Fibroblast of skin of right biceps (primary cell): ENCODE measurements at places on chromosomes 3 and 15.

DNA sequence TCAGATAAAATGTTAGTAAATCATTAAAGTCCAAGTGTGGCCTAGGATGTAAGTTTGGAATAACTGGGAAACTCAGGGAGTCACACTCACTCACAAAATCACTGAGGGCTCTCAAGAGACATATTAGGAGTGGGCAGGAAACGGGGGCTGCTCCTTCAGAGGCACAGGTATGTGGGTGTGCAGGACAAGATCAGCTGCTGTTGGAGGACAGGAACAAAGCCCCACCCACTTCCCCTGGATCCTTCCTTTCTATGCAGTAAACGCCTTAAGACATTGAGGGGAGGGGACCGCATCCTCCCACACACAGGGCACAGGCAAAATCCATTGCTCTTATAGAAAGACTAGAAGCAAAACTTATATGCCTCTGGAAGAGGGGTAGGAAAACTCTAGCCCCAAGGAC is 30.2 kb downstream of the TM2D3 start:
- DNase-seq, result no peak

DNA sequence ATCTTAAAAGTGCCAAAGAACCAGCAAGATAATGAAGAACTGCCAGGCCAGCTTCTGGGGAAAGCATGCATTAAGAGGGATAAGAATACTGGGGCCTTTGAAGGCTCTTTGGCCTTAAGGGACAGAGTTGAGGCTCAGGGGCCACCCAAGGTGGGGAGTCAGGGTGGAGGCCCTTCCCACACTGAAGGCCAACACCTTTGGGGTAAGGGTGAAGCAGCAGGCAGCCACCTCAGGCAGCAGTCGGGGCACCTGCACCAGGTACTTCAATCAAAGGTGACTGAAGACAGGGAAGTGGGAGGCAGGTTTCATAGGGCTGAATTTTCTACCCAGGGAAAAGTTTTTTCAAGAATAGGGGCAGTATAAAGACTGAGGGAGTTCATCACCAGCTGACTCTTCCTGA is 87.7 kb upstream of the KLF13 start:
- no peak for DNase-seq

GRCh38 chr15:64337761-64338160 is 18.2 kb downstream of the CSNK1G1 start:
- DNase-seq, result no peak

DNA sequence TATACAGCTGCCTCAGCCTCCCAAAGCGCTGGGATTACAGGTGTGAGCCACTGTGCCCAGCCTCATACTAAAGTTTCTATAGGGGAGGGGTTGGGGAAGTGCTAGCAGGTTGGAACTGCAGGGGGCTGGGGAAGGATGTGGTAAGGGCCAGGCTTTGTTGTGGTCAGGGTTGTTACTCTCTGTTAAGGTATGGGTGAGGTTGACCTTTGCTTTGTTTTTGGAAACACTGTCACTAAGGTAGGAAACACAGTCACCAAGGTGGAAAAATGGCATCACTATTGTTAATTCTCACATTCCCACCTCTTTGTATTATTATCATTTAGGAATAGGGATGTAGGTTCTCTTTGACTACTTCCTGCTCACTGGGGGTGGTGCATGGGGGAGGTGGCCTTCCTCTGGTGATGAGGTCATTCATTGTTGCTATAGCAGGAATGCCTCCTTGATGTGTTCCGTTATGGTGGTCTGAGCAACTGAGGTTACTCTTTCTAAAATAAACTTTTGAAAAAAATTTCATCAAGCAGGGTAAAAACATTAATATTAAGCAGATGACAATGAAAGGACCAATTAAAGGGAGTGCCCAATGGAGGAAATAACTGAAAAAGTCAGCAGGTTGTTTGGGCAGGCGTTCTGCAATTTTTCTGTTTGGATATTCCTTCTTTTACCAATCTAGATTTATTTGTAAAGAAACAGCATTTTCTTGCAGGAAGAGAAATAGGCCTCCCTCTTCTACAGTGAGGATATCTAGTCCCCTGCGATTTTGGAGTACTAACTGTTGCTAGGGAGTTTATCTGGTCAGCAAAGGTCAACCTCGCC is 150.5 kb downstream of the WDR76 start:
- DNase-seq, result no peak

- DNase-seq, result no peak
These were observed 170.4 kb downstream of the FHIT start for GRCh38 chr3:61080737-61081445.

DNA sequence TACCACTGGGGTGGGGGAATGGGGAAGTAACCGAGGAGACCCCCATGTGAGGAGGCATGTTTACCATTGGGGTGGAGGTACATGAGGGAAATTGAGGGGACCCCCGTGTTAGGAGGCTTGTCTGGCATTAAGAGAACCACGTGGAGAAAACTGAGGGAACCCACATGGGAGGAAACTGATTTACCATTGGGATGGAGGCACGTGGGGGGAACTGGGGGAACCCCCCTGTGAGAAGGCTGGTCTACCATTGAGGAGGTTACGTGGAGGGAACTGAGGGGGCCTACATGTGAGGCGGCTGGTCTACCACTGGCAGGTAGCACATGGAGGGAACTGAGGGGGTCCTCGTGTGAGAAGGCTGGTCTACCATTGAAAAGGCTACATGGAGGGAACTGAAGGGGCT is 159.4 kb downstream of the FBLN2 start:
- no peak for DNase-seq

- DNase-seq, result peak; percentile 17
These were observed 197.4 kb upstream of the RGMA start for GRCh38 chr15:93286446-93286845.
